Hepatic stellate cell (primary cell): ENCODE measurements at places on chromosomes 7 and 10.

DNA sequence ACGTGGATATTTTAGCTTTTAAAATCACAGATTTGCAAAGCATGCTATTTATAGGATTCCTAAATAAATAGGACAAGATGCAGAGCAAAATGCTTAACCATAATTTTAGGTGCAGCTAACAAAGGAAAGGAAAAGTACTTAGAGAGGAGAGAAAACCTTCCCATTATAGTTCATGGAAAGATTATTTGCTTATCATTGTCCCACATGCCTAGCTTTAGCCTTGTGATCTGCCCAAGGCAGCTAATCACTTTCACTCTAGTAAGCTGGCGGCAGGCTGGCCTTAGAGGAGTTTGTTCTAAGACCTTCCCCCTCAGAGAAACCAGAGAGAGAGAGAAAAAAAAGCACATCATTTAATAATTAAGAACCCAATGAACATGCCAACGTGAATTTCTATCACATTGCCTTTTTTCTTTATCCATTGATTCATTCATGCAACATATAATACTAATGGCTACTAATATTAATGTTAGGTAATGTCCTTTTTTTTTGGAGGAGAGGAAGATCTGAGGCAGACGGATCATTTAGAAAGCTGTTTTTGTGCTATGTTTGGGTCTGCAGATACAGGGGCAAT lies 274.6 kb downstream of the ARL4A start:
- no peak for DNase-seq

- DNase-seq, result no peak
These were observed 298.5 kb downstream of the ELMO1 start for GRCh38 chr7:37150180-37150579.

- DNase-seq, result no peak
These were observed 58.7 kb downstream of the MTURN start for GRCh38 chr7:30193336-30193943.

DNA sequence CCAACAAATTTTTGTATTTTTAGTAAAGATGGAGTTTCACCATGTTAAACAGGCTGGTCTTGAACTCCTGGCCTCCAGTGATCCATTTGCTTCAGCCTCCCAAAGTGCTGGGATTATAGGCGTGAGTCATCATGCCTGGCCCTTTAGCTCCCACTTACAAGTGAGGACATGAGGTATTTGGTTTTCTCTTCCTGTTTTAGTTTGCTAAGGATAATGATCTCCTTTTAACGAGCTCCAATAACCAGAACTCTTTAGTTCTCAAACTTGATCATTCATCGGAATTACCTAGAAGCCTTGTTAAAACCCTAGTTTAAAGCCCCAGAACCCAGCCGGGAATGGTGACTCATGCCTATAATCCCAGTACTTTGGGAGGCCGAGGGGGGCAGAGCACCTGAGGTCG lies 481.4 kb downstream of the TYW1 start:
- no peak for DNase-seq

- peak; percentile 26 for DNase-seq
These were observed 951.0 kb downstream of the LRMDA start for GRCh38 chr10:76382381-76382851.

GRCh38 chr10:22230158-22230833 lies 12.5 kb upstream of the EBLN1 start:
- no peak for DNase-seq

DNA sequence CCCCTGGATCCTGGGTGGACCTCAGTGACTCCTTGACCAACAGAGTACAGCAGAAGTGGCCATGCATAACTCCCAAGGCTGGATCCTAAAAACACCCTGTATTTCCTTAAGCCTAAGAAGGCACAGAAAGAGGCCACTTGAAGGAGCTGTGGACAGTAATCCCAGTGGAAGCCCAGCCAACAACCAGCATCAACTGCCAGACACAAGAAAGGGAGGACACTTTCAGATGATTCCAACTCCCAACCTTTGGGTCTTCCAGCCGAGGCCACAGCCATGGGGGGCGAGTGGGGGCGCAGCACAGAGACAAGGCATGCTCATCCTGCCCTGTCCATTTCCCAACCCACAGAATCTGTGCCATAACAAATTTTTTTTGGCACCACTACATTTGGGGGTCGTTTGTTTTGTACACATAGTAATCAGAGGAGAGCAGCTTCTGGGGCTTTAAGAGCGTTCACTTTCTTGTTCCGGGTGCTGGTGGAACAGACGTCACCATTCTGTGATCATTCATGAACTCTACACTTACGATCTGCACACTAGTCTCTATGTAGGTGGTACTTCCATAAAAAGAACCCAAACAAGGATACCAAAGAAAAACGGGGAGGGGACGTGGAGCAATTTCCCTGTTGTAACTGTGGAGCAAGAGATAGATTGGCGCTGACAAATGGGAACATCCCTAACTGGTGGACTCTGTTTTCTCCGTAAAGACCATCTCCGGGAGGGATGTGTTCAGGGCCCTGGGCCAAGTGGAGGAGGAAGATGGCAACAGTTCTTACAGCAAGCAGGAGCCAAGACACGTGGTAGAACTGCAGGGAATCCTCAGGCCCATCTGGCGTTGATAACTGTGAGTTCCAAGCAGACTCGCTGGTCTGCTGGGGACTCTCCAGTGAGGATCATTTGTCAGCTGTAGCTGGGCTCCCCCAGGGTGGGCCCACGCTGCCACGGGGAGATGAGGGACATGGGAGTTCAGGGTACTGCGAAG lies 6.0 kb upstream of the SLC29A3 start:
- no peak for DNase-seq

GRCh38 chr10:121070275-121071070 lies 219.3 kb downstream of the WDR11 start:
- no peak for DNase-seq

DNA sequence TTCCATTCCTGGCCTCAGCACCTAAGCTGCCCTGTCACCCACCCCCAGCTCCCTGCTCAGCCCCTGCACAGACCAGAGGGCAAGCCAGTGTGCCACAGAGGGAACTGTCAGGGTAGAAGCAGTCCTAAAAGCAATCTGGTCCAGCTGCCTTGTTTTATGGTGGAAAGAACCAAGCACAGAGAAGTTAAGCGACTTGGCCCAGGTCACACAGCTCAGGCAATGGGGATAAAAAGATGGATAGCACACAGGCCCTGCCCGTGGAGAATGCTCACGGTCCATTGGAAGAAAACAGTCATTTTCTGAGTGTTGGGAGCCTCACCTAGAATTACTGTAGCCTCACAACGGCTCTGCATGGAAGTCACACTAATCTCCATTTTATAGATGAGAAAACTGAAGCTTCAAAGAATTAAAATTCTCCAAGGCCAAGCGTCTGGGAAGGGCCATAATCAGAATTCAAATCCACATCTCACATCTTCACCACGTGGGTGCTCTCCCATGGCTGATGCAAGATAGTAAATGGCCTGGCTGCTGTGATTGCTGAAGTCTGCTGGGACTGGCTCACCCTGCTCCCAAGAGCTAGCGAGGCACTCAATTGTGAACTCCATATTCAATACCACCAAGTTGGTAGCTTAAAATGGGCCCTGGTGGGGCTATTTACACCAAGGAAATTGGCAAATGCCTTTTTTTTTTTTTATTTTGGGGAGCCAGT lies 26.8 kb downstream of the C10orf105 start:
- no peak for DNase-seq

DNA sequence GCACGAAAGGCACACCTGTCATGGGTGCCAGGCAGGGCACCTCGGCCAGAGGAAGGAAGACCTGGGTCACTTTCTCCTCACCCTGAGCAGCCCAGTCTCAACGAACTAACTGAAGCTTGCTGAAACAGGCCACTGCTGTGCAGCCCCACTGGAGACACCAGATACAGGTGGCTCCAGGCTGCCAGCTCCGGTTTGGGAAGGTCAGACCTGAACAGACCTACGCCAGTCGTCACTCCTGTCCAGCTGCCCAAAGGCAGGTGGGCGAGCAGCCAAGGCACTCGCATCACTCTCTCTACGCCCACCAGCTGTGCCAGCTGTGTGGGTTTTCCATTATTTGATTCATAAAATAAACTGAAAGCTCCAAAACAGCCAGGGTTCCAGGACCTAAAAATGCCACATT lies 256.1 kb downstream of the ZMYND11 start:
- no peak for DNase-seq

DNA sequence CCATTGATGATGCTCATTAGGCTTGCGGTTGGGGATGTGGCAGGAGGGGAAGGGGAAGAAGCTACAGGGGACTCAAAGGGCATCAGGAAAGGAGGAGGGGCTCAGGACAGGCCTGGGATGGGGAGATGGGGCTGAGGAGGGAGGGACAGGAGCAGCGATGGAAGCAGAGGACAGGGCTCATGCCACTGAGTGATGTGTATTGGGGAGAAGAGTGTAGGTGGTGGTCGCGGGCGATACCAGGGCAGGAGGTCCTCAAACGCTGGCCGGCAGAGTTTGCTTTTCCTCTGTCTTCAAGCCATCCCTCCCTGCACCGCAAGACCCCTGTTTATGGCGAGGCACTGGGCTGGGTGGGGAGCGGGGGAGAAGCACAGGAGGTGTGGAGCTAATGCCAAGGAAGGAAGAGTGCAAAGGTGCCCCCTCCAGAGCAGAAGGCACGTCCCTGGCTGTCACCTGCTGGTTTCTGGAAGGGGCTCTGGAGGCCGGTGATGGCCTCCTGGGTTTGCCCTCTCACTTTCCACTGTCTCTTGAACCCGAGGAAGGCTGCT lies 134.7 kb downstream of the SVIL start:
- no peak for DNase-seq

DNA sequence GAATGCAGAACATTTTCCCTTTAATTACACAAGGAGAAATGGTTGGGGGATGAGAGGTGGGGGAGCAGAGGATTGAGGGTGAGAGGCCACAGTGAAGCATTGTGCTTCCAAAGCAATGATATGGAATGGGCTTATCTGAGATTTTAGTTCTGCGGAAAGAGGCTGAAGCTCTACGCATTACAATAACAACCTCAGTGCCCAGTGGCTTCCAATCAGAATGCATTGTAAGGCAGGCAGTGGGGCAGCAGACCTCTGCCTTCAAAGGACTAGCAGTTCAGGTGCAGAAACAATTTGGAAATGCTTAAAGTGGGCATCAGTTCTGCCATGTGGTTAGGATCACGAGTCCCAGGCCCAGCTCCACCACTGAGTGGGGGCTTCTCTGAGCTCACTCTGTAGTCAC lies 251.0 kb upstream of the ZMIZ1 start:
- no peak for DNase-seq

DNA sequence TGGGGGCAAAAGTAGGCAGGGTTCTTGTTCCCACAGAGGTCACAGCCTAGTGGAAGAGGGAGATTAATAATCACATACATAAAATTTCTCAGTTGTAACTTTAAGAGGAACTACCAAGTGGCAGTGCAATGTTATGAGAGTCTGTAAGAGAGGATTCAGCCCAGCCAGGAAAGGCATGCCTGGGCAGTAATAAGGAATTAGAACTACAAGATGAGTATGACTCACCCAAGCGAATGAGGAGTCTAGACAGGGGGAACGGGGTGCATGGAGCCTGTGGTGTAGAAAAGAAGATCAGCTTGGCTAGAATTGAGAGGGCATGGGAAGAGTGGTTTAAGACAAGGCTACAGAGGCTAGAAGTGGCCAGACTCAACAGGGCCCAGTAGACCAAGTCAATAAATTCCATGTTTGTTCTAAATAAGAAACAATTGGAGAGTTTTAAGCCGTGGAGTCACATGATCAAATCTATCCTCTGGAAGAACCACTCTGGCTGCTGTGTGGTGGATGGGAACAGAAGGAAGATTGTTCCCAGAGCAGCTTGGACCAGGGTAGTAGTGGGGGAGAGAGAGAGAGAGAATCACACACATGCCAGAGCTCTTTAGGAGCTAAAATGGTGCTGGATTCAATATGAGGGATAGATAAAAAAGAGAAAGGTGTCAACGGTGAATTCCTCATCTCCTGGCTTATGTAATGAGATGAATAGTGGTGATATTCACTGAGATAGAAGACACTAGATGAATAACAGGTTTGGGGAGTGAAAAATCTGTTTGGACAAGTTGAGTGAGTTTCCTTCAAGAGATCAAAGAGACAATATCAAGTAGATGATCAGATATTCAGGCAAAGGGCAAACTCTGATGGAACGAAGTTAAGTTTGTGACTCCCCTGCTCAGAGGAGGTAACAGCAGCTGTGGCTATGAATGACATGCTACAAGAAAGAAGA lies 265.1 kb downstream of the FGFR2 start:
- no peak for DNase-seq

- no peak for DNase-seq
These were observed 169.7 kb downstream of the RNLS start for GRCh38 chr10:88413412-88413811.

GRCh38 chr10:19947215-19947614 lies 131.0 kb downstream of the PLXDC2 start:
- DNase-seq, result no peak

DNA sequence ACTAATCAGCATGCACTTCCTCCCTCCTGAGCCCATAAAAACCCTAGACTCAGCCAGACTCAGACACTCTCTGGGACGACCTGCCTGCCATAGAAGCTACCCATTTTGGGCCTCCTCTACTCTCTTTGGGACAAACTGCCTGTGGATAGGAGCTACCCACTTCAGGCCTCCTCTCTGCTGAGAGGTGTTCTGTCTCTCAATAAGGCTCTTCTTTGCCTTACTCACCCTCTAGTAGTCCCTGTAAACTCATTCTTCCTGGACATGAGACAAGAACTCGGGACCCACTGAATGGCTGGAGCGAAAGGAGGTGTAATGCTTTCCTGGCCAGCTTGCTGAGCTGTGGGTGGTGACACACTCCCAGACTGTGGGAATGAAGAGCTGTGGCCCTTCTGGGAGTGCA lies 424.8 kb upstream of the FZD8 start:
- DNase-seq, result no peak

- no peak for DNase-seq
These were observed 59.4 kb upstream of the ASAH2 start for GRCh38 chr10:50310560-50311174.

- DNase-seq, result no peak
These were observed 251.6 kb downstream of the CCDC3 start for GRCh38 chr10:12749760-12750478.

DNA sequence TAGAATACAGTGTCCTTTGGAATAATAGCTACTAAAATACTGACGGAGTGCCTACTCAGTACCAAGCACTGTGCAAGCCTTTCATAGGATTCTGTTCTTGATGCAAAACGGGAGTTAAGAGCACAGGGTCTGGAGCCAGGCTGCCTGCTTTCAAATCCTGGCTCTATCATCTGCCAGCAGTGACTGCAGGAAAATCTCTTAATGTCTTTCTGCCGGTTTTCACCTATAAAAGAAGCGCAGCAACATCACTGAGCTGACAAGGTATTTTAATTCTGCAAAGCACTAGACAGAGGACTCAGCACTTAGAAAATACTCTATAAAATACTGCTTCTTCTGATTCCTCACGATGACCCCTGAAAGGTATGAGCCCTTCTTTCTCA lies 659 bp downstream of the FIGNL1 start:
- DNase-seq, result no peak

DNA sequence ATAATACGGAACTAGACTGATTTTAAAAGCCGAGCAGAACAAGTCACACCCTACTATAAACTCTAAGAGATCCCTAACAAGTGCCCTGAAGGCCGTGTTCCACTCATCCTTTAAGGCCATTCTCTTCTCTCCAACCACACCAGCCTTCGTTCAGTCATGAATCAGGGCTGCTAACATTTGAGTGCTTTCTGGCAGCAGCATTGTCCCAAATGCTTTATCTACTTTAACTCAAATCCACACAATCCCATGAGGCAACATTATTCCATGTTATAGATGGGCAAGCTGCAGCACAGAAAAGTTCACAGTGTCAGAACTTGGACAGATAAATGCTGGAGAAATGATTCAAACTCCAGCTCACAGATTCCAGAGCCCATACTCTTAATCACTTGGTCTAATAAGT lies 73.5 kb downstream of the MALSU1 start:
- DNase-seq, result no peak

GRCh38 chr10:38050212-38050611 lies 39.7 kb downstream of the ZNF33A start:
- DNase-seq, result no peak
